ENCODE measurements at places on chromosomes 2 and 18. TPM values are rescaled to one million over a fixed set of nuclear protein-coding genes. Genes with fewer than 3 reads are reported as not detected.

Gene OTOS
- not detected for total RNA-seq

Gene AQP12B
- not detected for total RNA-seq

Gene ASB18
- not detected for total RNA-seq

Gene OR6B2
- total RNA-seq, result 0.23 TPM

Gene POTEJ
- total RNA-seq, result not detected

- DNase-seq, result no peak
Measured at GRCh38 chr2:75155115-75155514, 44.2 kb downstream of the TACR1 start.

- DNase-seq, result no peak
Measured at GRCh38 chr18:5961828-5962150, 66.5 kb upstream of the TMEM200C start.

GRCh38 chr18:9475643-9476591, 604 bp downstream of the RALBP1 start:
- no peak for DNase-seq

DNA sequence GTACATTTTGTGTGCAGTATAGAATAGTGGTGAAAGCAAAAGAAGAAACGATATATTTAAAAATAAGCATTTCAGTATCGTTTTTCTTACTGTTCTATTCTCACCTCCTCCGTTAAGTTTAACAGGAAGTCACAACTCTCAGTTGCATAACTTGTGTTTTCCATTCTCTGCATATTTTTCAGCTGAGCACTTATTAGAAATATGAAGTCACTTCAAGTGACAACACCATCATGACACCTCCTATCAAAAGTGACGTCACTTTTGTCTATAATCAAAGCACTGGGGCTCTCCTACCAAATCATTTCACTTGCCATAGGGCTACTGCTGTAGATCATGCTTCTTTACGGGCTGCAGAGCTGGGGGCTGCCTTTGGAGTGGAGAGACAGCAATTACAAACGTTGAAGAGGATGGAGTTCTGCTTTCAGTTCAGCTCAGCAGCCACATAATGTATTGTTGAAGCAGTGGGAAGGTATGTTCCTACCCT, 36.3 kb downstream of the STAT4 start:
- no peak for DNase-seq

- DNase-seq, result no peak
Measured at GRCh38 chr2:28736034-28736433, 15.6 kb upstream of the PPP1CB start.

DNA sequence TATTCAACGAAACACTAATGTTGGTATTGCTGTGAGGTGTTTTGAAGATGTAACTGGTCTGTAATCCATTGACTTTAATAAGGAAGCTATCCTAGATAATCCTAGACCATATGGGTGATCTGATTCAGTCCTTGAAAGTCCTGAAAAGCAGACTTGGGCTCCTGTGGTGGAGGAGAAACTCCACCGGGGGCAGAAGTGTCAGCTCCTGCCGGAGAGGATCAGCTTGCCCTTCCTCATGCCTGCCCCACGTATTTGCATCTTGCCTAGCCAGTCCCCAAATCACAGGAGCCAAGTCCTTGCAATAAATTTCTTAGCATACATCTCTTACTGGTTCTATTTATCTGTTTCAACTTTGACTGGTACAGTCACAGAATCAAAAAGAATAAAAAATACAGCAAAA, 144.2 kb upstream of the DLGAP1 start:
- peak; percentile 9 for DNase-seq

- no peak for DNase-seq
Measured at GRCh38 chr2:46716927-46717326, 198.7 kb downstream of the MCFD2 start.

GRCh38 chr18:34921226-34921625, 120.0 kb upstream of the MAPRE2 start:
- no peak for DNase-seq

DNA sequence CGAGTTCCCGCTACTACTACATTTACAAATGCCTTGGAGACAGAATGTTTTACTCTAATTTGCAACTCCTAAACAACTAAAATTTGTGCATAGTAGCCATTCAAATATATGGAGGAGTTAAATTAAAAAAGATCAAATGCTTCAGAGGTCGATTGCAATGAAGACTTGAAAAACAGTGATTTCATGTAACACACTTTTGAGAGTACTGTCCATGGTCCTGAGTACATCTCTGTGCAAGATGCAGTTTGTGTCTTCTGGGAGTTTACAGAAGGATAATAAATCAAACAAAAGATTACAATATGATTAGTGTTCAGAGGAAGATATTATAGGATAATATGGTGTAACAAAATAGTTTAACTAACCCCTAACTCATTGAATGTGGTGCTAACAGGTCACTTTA, 894.7 kb downstream of the TMEM182 start:
- peak; percentile 9 for DNase-seq

- DNase-seq, result no peak
Measured at GRCh38 chr2:183541766-183542165, 417.5 kb downstream of the NUP35 start.

DNA sequence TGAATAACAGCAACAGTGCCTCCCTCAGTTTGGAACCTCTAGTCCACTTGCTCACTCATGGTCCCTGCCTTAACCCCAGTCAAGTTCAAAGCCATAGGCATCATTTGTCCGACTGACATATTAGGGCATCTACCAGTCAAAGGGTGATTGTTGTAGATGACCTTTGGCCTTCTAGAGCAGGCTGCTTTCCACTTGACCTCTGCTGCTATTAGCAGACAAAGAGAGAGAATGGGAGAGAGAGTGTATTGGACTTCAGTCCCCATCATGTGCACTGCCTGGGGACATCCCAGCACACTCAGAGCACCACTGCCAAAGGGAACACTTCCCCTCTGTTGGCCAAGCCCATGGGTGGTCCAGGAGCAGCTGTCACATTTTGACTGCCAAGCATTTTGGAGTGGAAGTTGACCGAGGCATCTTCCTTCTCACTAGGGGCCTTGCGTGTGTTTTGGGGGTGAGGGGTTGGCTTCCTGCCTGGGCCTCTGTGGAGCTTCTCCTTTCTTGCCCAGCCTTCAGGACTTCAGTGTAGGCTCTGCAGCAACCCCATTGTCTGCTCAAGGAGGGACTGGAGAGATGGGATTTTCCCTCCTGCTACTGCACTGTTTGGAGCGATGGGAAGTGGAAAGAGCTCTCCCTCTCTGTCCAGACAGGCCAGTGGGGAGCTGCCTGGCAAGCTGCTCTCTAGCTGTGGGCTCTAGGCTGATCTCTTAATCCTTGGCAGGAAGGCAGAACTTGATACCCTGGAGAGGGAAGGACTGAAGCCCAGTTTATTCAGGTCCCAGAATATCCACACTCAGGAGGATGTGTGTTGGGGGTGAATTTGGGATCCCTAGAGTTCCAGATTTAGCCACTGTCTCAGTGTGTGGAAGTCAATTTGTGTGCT, 68.1 kb downstream of the TMEM247 start:
- DNase-seq, result no peak

Measured in endothelial cell (in vitro differentiated cells).